Psoas muscle (tissue), 8 donors: ENCODE measurements at places on chromosomes 7 and 10.

- DNase-seq: no peak
Observed at GRCh38 chr7:85031475-85031874, 155.4 kb downstream of the SEMA3D start.

GRCh38 chr10:91597197-91597881 is 35.5 kb downstream of the PPP1R3C start:
- no peak for DNase-seq

DNA sequence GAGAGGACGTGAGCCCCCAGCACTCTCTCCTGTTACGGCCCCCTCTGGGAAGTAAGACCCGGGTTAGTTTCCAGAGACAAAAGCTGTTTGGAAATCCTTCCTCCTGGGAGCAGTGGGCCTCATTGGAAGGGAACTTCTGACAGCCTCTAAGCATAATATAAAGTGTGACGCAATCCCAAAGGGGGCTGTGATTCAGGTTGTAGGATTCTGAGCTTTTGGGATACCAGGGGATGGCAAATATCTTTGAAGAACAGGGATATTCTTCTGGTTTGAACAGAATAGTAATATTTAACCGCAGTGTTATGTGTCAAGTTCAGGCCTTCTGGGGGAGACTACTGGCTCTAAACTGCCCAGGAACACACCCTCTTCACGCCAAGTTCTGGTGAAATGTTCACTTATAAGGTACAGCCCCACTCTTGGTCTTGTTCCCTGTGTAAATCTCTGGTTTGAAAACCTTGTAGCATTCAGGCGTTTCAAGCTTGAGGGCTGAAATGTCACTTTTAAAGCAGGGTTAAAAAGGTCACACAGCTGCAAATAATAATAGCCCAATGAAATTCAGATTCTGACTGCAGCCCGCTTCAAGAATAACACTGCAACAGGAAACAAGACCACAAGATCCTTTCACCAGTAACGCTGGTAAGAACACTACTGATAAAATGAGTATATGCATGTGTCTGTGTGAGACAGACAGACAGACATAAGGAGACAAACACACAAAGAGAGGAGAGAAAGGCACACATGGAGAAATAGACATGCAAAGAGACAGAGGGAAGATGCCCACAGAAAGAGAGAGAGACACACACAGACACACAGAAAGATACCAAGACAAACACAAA is 69.0 kb downstream of the CREB5 start:
- DNase-seq: no peak

DNA sequence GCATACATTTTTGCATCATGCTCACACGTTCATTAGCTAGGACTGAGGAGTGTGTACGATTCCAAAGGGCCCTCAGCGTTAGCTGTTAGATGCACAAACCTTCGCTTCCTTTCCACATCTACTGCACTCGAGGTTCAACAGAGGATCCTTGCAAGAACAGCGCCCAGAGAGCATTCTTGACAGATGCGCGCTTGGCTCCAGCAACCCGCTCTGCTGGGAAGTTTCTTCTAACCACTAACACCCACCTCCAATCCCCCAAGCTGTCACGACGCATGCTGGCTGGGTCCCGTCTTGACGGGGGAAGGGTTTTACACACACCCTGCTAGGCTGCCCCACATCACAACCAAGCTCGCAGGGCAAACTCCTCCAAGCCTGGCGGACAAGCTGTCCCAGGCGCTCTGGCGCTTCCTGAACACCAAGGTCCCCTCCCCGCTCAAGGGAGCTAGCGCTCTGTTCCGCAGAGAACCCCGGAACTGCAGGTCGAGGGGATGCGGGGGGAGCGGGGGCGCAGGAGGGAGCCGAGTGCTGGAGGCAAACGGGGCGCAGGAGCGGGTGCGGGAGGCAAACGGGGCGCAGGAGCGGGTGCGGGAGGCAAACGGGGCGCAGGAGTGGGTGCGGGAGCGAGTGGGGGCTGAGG is 653 bp upstream of the ADRB1 start:
- peak; percentile 29 for DNase-seq

DNA sequence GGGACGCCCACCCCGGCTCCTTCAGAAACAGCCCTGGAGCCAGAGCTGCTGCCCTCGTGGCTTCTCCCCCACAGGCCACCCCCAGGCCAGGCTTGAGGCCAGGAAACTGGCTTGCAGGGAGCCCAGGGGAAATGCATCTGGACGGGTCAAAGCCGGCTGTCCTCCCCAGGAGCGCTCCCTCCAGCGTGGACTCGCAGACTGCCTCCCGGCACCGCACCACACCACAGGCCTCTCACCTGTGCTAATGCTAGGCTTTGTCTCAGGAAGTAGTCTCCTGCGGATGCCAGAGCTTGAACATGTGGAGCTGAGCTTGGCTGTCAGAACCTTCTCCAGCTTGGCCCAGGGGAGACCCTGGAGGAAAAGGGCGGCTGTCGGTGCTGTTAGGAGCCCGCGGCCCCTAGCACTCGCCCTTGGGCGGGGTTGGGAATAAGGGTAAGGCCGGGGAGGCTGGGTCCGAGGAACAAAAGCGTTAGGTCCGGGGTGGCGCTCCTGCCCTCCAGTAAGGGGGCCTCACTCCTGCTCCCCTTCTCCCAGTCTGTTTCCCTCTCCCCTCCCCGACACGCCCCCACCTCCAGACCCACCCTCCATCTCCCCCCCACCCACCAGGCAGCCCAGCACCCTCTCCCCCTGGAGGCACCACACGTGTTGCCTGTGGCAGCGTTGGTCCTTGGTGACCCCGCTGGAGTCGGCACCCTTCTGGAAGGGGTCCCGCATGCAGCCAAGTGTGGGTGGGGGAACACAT is 21.6 kb upstream of the DRGX start:
- no peak for DNase-seq

DNA sequence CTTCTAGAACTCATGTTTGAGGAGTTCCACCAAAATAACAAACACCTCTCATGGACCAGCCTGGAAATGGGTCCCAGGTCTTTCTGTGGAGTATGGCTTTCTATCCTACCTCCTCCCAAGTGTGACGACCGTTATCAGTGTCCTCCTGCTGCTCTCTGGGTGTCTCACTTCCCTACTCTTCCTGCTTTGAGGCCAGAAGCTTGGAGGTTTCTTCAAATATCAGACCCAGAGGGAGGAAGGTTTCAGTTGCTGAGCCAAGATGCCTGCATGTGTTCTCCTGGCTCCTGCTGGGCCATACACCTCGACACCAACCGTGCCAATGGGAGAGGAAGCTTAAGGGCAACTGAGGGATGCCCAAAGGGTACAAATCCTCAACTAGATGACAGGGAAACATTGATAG is 114.6 kb downstream of the WNT2 start:
- no peak for DNase-seq

- DNase-seq: no peak
Observed at GRCh38 chr7:157881048-157881771, 544.4 kb downstream of the DNAJB6 start.
